ENCODE measurements at places on chromosomes 6 and 20. TPM values are rescaled to one million over a fixed set of nuclear protein-coding genes. Genes with fewer than 3 reads are reported as not detected.

Gene CDSN
- not detected for total RNA-seq

Gene AIF1
- total RNA-seq, result 69.6 TPM

Gene TAF4
- 26.6 TPM for total RNA-seq

Gene GMNN
- 76.8 TPM for total RNA-seq

Gene FOXF2
- total RNA-seq, result not detected

Gene PNPLA1
- total RNA-seq, result not detected

Gene RHAG
- total RNA-seq, result not detected

Gene CD83
- total RNA-seq, result 84.8 TPM

Gene PRICKLE4
- total RNA-seq, result not detected

Gene ASIP
- total RNA-seq, result not detected
